8988T (cell line): ENCODE measurements at places on chromosomes 2 and 18.

GRCh38 chr2:15941481-15941850 lies 1.1 kb downstream of the MYCN start:
- peak; percentile 43 for DNase-seq

GRCh38 chr18:57843386-57843785 lies 40.3 kb upstream of the ATP8B1 start:
- DNase-seq = no peak

- no peak for DNase-seq
These were observed 250.0 kb downstream of the DSEL start for GRCh38 chr18:67266246-67267237.

DNA sequence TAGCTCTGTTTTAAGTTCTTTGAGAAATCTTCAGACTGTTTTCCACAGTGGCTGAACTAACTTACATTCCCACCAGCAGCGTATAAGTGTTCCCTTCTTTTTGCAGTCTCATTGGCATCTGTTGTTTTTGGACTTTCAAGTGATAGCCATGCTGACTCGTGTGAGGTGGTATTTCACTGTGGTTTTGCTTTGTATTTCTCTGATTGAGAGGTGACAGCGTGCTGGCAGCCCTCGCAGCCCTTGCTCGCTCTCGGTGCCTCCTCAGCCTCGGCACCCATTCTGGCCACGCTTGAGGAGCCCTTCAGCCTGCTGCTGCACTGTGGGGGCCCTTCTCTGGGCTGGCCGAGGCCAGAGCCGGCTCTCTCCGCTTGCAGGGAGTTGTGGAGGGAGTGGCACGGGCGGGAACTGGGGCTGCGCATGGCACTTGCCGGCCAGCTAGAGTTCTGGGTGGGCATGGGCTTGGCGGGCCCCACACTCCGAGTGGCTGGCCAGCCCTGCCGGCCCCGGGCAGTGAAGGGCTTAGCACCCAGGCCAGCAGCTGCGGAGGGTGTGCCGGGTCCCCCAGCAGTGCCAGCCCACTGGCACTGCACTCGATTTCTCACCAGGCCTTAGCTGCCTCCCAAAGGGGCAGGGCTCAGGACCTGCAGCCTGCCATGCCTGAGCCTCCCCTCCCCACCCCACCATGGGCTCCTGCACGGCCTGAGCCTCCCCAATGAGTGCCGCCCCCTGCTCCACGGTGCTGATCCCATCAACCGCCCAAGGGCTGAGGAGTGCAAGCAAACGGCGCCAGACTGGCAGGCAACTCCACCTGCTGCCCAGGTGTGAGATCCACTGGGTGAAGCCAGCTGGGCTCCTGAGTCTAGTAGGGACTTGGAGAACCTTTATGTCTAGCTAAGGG lies 151.8 kb downstream of the IRS1 start:
- DNase-seq = no peak

- no peak for DNase-seq
These were observed 544.0 kb downstream of the STK39 start for GRCh38 chr2:167703441-167703840.

- DNase-seq = no peak
These were observed 340.3 kb downstream of the PLCL1 start for GRCh38 chr2:198144660-198145059.

DNA sequence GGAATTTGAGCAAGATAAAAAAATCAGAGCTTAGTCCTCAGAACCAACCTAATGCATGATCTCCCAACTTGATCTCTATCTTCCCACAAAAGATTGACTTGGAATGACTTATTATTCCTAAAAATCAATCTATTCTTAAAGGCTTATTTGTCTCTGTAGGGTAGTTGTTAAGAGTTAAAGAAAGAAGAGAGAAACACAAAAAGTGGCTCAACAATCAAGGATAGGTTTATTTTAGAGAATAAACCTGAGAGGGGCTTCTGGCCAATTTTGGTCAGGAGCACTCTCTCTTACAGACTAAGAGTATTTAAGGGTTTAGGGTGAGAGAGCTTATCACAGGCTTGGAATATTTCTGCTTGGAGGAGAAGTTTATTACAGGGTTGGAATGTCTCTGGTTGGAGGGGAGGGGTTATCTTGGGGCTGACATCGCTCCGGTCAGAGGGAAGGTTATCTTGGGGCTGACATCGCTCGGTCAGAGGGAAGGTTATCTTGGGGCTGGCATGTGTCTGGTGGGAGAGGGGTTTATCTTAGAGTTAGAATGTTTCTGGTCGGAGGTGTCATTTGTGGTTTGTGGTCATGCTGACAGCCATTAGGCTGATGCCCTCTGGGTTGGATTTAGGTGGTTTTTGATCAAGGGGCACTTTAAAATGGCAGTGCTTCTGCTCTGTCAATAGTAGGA lies 2.4 kb upstream of the MFF start:
- no peak for DNase-seq

DNA sequence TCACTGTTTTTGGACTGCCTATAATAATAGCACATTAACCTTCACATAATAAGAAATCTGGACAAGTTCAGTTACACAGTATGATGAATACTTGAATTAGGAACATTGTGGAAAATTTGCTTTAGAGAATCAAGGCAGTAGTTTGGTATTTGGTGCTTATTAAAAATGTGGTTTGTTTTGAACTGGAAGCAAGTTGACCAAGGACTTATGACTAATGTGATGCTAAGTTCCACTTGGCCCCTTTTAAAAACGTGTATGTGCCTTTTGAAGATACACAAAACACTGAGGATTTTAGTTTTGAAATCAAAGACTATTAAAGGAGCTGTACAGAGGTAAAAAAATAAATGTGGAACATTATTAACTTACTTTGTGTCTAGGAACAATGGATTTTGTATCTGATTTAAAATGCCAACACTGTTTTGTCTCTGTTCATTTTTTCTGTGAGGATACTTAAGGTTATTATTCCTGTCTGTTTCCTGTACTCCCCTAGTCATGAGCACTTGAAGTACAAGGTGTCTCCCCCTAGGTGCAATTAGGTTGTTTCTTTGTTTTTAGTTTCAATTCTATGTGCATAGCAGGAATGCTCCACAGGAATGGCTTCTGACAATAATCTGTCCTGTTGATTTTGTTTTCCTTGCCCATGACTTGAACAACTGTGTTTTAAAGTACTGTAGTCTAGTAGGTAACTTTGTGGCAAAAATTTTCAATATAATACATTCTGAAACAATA lies 49.6 kb upstream of the PTH2R start:
- DNase-seq = no peak

DNA sequence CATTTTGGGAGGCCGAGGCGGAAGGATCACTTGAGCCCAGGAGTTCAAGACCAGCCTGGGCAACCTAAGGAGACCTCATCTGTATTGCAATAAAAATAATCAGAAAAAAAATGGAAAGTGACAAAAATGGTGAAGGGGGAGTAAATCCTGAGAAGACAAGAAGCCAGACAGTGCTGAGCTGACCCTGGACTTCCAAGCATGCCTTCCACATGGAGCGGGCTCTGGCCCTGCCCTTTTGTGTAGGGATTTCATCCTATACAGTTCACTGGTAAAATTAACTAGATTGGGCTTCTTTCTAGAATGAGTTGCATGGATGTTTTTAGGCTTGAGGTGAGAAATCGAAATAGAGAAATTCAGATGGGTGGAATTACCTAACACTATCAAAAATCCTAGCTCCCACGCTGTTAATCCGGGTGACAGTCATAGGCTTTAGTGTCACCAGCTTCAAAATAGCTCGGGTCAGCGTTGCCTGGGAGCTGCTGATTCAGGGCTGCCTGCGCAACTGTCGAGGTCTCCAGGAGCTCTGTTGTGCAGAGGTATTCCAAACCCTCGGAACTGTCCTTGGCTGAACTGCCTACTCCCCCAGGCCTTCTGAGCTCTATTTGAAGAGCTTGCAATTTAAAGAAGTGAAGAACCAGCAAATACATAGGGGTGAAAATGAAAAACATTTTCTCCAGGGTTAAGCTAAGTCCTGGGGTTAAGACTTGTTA lies 21.5 kb upstream of the ZNF532 start:
- no peak for DNase-seq

- no peak for DNase-seq
These were observed 12.0 kb downstream of the KCNK3 start for GRCh38 chr2:26704441-26704977.

- DNase-seq = no peak
These were observed 28.0 kb upstream of the SMIM21 start for GRCh38 chr18:75455249-75456198.

DNA sequence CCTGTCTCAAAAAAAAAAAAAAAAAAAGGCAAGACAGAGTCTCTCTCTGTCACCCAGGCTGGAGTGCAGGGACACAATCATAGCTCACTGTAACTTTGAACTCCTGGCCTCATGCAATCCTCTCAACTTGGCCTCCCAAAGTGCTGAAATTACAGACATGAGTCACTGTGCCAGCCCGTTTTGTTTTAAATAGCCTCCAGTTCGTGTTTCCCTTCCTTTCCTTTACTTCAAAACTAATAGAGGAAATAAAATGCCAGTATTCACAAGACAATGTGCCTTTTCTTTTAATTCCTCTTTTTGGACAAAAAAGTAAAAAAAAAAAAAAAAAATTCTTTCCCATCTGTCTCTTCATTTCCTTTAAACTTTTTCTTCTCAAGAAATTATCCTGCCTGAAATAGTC lies 54.5 kb upstream of the ACMSD start:
- no peak for DNase-seq

DNA sequence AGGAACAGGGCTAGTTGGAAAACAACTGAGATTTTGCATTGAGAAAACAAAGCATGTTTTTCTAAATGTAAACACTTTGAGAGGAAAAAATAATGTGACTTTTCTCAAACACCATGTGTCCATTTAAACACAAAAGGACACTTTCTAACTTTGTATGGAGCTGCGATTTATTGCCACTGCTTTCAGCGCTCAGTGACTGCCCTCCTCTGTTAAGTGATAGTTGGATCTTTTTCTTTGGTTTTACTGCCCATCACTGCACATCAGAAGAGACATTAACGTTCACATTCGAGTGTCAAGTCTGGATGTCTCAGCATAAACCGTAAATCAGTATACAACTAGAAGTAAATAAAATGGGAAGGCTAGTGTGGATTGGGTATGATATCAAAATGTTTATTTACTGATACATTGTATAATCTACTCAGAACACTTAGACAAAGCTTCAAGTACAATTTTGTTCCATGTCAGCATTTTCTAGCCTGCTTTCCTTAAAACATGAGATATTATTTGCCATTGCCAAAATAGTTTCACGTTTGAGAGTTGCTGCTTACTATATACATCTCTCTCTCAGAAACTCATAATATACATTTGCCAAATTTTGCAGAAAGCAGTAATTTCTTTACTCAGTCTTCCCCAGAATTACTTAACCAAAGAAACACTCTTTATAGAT lies 237.6 kb downstream of the IKZF2 start:
- no peak for DNase-seq

DNA sequence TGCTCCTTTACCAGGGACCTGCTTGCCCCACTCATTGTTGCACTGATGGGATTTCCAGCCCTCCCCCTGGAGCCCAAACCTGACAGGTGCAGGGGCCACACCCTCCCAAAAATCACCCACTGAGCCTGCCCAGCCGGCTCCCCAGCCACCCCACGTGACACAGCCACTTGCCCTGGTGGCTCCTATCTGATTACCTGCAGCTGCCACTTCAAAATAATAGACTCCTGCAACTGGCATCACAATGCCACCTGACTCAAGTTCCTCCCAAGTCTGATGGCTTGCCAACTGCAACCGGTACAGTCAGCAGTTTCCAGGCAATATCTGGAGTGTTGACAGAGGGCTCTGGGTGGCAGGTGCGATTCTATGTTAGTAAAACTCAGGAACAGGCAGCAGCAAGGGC lies 66.2 kb downstream of the CRACDL start:
- no peak for DNase-seq
